ENCODE measurements at places on chromosomes 11 and 22.

DNA sequence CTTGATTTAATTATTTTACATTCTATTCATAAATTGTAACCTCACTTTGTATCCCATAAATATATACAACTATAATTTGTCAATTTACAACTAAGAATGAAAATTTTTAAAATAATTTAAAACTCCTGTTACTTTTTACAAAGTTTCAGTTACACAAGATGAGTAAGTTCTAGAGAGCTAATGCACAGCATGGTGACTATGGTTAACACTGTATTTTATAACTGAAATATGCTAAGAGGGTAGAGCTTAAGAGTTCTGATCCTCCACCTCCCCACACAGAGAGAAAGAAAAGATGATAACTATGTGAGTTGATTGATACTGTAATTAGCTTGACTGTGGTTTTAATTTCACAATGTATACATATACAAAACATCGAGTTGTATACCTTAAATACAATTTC lies 412.5 kb upstream of the DDI1 start:
- no peak for DNase-seq

DNA sequence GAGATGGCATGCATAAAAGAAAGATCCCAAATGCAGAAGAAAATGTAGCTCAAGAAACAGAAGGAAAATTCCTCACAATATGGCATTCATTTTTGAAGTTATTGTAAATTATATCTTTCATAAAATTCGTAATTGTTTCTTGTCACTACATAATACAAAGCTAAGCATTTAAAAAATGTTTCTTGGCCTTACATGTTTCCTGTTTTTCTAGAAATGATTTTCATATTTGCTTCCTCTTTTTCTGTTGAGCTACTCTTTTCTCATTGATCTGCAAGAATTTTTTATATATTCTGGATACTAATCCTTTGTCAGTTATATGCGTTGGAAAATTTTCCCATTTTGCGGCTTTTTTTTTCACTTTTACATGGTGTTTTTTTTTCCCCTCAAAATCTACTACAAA lies 48.0 kb downstream of the ENTHD1 start:
- no peak for DNase-seq

DNA sequence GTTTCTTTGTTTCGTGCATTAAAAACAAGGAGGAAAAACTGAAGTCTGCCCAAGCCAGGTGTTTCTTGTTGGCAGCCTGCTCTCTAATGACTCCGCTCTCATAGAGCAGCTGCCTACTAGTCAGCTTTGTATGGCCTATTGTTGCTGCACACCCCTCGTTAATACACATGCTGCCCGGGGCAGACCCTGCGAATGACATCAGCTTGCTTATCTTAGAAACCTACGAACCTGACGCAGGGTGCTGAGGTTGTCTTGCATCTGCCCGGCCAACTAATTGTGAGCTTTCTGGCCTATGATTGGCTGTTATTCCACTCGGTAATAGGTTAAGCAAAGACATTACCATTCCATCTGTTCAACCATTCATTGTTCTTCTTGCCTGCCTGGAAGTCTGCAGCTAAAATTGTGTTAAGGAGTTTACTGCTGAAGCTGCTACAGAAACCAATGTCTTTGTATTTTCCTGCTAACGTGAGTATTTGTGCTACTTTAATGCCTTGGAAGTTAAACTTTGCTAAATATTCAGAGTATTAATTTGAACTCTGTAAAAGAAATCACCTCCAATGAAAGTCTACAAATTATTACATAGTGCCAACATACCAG lies 37.5 kb downstream of the ZC3H12C start:
- DNase-seq: no peak

GRCh38 chr22:50304528-50305392 lies 2.7 kb downstream of the PLXNB2 start:
- DNase-seq: no peak

DNA sequence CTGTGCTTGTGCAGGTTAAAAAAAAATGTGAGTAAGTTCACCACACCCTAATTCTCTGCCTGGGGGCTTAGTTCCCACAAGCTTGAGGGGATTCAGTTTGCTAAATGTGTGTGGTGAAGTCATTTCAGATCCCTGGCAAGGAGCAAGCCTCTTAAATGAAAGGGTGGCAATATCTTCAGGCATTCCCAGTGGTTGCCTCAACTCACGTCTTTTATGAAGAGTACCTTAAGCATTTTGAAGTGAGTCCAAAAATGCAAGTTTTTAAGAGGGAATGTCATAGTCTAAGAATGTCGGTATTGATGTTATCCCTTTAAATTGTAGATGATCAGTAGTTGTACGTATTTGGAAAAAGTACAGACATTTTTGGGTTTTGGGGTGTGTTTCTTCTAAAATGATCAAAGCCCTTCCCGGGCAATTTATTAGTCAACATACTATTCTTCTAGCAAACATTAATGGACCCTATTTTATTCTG lies 4.9 kb downstream of the TCP11L1 start:
- DNase-seq: no peak

DNA sequence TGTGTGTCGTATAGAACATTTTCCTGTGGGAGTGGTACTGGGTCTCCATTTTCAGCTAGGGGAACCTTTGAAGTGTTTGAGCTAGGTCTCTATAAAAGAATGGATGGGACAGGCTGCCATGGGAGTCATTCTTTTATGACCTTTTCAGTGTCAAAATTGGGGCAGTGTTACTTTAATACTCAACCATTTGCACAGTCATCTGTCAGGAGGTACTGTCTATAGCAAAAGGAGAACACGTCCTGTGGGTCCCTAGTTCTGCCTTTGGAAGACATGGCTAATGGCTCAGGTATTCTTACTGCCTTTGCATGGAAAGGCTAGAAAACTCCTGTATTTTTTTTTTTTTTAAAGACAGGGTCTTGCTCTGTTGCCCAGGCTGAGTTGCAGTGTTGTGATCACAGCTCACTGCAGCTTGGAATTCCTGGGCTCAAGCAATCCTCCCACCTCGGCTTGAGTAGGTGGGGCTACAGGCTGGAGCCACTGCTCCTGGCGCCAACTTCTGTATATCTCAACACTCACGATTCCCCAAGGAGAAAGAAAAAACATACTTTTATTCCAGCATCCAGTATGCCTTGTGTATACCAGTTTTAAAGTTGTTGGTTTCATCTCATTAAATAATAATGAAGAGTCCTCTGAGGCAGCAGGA lies 2.1 kb upstream of the ATF4 start:
- DNase-seq: no peak

GRCh38 chr11:118202599-118203422 lies 22.0 kb downstream of the JAML start:
- DNase-seq: peak; percentile 80

DNA sequence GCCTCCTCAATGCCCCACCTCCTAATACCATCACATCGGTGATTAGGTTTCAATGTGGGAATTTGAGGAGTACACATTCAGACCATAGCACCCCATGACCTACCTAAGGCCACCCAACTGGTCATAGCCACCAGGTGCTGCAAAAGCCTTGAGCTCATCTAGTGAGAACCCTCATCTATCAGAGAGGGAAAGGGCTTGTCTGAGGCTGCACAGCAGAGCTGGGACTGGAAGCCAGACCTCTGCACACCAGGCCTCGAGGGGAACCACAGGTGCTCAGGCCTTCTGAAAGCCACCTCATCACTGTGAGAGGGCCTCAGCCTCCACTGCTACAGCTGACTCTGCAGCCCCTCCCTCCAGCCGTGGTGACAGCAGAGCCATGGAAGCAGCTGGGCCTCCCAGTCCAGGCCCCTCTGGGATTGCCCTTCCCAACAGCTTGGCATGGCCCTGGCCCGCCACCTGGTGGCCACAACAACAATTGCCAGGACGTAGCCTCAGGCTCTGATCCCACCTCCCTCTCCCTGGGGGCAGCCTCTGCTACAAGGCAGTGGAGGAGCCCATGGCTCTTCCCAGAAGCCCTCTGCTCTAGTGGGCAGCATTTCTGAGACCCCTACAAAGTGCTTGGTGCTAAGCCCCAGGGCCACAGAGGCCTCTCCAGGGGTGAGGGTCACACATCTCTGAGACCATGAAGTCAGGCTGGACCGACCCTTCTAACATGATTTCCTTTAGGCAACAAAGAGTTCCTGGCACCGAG lies 41.0 kb upstream of the PRDM11 start:
- DNase-seq: peak; percentile 85

DNA sequence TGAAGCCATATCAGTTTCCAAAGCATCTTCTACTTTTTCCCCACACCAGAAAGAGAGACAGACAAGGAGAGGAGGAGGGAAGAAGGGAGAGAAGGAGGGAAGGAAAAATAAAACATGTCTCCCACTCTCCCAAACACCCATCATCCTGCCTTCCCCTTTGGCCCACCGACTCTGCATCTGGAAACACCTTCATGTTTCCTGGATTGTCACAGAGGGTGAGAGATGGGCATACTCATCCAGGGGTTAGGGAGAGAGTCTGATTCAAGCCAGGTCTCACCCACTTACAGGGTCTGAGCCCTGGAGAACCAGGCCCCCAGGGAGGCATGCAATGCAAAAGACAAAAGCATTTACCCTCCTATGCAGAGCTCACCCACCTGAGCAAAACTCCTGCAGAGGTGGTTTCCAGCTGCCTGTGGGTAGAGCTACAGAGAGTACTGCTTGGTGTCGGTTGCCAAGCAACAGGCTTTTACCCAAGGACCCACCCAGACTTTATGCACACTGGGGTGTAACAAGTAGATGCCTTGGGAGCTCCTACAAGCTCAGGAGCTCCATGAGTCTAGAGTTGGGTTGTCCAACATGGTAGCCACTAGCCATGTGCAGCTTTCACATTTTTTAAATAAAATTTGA lies 33.4 kb downstream of the MN1 start:
- DNase-seq: no peak

DNA sequence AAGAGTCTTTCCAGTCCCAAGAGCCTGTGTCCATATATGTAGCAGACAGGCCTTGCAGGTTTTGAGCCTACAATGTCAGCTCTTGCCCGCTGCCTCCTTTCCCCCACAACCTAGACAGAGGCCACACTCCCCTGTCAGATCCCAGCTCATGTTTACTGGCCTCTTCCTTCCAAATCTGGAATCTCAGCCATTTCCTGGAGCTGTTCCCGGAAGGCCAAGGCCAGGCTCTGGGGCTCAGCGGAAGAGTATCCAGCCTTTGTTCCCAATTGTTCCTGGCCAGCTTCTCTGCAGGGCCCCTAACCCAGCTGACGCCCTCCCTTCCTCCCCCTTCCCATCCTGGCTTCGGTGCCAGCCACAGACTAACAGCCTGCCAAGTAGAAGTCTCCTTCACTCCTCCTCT lies 1.0 kb upstream of the ROBO4 start:
- DNase-seq: no peak

GRCh38 chr11:73188301-73188700 lies 29.8 kb upstream of the P2RY2 start:
- no peak for DNase-seq

- peak; percentile 46 for DNase-seq
Measured at GRCh38 chr11:2778630-2779498, 79.1 kb upstream of the KCNQ1OT1 start.

- DNase-seq: no peak
Measured at GRCh38 chr11:10619131-10619680, 50.7 kb upstream of the LYVE1 start.

GRCh38 chr11:59678813-59679165 lies 10.0 kb upstream of the PATL1 start:
- no peak for DNase-seq

- peak; percentile 53 for DNase-seq
Measured at GRCh38 chr11:44618561-44619425, 53.3 kb downstream of the CD82 start.

GRCh38 chr22:38718414-38718813 lies 12.7 kb downstream of the GTPBP1 start:
- DNase-seq: no peak

GRCh38 chr11:65187146-65187675 lies 5.5 kb downstream of the CAPN1 start:
- DNase-seq: peak; percentile 46

GRCh38 chr11:14519597-14519916 lies 629 bp downstream of the PSMA1 start:
- no peak for DNase-seq

Data from activated CD8-positive, alpha-beta memory T cell treated with anti-CD3 and anti-CD28 coated beads for 24 hours (primary cell).